ENCODE measurements at places on chromosomes 1 and 21.

DNA sequence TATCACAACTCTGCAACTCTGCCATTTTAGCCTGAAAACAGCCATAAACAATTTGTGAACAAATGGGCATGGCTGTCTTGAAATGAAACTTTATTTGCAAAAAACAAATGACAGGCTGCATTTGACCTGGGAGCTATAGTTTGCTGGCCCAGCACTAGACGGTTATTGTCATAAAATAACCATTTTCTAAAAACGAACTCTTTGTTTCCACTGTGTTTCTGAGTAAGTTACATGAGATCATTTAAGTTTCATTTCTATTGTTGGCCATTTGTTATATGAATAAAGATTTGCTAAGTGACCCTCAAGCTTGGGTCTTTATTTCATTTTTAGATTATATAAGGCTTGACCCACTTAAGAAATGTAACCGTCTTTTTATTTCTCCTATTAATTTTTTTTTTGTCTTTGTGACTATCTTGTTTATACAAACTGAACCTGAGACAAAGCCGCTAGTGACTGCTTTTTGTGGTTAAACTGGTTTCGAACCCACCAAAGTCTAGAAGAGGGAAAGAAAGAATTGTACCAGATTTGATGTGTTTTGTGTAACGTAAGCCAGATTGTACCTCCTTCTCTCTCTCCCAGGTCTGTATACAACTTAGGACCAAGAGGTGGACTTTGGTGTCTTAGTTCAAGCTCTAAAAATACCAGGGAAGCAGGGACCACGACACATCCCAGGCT, 12.9 kb upstream of the KCNJ15 start:
- no peak for DNase-seq

DNA sequence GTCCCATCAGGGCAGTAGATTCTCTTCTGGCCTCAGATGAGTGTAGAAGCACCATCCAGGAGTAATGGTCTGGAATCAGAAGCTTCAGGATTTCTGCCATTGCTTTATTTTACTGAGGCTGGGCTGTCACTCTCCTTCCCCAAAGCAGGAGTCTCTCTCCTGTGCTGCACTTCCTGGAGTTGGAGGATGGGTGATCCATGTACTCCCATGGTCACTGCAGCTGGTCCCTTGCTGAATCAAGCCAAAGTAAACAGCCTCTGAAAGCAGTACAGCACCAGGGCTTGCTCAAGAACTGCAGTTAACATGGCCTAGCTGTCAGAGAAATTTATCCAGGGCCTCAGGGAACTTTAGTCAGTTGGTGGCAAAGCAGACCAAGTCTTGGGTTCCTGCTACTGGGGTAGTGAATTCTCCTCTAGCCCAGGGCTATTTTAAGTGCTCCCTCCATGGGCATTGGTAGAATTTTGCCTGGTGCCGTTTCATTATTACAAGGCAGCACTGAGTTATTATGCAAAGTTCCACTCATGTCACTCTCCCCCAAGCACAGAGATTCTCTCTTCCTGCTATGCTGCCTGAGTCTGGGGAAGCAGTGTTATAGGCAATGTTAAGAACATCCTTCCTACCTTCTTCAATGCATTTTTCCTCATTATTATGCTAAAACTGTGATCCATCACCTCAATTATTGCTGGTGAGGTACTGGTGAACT, 29.5 kb downstream of the DRAM2 start:
- no peak for DNase-seq

- no peak for DNase-seq
Measured at GRCh38 chr21:33948951-33949444, 33.4 kb upstream of the ATP5PO start.

GRCh38 chr1:26752519-26752918, 35.2 kb upstream of the PIGV start:
- DNase-seq, result no peak

- DNase-seq, result no peak
Measured at GRCh38 chr1:230375147-230375546, 51.0 kb downstream of the PGBD5 start.

DNA sequence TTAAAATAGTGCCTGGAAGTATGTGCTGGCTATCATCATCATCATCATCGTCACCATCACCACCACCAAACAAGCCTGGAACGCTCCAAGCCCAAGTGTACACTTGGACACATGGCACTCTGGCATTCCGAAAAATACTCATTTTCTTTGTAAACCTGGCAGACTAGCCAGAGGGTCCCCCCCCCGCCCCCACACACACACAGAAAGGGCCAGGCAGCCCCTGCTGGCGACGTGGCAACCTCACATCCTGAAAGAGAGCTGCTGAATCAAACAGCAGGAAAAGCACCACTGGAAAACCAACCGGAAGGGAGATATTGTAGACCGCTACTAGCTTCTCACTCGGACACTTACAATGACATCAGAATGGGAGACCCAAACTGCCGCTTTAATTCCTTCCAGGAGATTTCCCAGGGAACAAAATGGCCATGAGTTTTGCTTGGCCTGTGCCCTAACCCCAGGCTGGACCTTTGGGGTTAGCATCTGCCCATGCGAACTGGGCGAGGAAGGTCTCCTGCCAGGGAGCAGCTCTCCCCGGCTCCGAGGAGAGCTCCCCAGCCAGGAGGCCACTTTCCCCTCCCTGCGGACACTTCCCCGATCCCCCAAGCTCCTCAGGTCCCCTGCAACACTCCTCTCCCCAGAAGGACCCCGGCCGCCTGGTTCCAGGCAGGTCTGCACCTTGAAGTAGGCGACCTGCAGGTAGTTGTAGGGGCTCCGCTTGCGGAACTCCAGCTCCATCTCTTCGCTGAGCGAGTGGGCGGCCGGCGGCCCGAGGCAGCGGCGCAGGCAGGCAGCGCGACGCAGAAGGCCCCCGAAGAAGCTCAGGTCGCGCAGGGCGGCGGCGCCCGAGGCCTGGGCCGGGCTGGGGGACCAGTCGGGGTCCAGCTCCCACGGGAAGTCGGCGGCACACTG, 742 bp downstream of the P3H1 start:
- DNase-seq, result no peak

- no peak for DNase-seq
Measured at GRCh38 chr1:75341537-75341936, 207.3 kb downstream of the LHX8 start.

- DNase-seq, result peak; percentile 46
Measured at GRCh38 chr1:241551759-241552638, 19.8 kb downstream of the KMO start.

GRCh38 chr1:202245391-202245790, 51.8 kb downstream of the LGR6 start:
- no peak for DNase-seq

GRCh38 chr1:207309745-207310273, 11.7 kb upstream of the CD55 start:
- no peak for DNase-seq

DNA sequence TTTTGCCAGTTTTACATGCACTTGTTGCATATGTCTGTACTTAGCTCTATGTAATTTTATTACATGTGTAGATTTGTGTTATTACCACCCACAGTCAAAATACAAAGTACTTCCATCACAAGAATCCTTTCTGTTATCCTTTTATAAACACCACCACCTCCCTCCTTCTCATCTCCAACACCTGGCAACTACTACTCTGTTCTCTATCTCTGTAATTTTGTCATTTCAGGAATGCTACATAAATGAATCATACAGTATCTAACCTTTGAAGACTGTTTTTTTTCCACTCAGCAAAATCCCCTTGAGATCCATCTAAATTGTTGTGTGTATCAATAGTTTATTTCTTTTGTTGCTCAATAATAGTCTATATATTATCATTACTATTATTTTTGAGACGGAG, 64.5 kb upstream of the COP1 start:
- no peak for DNase-seq

DNA sequence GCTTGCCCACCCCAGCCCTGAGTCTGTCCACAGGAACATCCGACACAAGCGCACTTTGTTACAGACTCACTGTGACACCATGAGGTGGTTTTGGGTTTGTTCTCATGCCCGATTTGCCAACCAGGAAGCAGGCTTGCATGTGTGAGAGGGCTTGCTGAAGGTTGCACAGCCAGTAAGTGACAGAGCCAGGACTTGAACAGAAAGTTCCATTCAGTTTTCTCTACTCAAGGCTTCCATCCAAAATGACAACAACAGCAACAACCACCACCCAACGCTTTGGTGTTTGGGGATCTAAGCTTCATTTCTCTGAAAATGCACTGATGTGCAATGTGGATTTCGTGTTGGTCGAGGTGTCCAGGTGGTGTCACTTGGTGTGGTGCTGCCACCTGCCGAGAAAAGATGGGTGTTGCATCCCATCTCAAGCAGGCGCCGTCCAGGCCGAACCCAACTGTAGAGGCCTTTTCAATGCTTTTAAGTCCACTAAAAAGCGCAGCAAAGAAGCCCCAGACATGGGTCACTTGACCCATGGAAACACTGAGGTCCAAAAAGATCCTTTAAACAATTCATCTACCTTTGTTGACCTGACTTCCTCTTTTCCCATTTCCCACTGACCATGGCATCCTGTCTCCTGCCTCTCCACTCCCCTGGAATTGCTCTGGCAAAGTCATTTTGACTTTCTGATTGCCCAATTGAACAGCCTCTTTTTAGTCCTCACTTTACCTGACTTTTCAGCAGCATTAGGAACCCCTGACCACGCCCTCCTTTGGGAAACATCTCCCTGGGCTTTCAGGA, 12.2 kb downstream of the CITED4 start:
- DNase-seq, result peak; percentile 67

GRCh38 chr1:186009039-186009737, 275.0 kb downstream of the HMCN1 start:
- no peak for DNase-seq

GRCh38 chr1:159828176-159828575, 1.5 kb downstream of the SLAMF8 start:
- DNase-seq, result no peak

GRCh38 chr1:11569551-11569950, 84.7 kb downstream of the FBXO2 start:
- no peak for DNase-seq

DNA sequence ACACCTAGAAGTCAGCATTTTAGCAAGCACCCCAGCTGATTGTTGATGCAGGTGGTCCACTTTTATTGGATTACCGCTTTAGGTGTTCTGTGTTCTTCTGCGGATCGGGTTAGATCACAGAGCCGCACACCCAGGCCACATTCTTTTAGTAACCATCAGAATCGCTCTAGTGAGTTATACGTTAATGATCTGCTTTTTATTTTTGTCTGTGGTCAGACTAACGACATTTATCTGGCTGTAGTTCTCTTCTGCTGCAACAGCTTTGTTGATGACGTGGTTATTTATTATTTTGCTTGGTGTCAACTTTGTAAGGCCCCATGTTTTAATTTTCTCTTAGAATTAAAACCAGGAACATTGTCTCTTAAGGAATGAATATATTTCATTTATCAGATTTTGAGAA, 18.2 kb downstream of the SCCPDH start:
- no peak for DNase-seq

DNA sequence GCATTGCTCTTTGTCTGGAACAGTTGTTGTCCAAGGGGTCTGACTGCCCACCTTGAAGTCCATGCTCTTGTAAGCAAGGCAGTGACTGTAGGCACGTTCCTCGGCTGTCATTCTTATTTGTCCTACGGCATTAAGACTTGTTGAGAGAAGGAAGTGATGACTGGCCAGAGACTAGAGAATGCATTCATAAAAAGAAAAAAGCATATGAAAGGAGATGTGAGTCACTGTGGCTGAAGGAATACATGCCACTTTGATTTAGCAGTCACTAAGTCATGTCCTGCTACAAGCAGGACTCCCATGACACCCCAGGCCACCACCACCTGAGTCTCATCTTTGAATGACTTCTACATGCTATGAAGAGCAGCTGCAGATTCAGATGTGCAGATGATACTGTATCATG, 50.5 kb downstream of the CNN3 start:
- DNase-seq, result no peak

DNA sequence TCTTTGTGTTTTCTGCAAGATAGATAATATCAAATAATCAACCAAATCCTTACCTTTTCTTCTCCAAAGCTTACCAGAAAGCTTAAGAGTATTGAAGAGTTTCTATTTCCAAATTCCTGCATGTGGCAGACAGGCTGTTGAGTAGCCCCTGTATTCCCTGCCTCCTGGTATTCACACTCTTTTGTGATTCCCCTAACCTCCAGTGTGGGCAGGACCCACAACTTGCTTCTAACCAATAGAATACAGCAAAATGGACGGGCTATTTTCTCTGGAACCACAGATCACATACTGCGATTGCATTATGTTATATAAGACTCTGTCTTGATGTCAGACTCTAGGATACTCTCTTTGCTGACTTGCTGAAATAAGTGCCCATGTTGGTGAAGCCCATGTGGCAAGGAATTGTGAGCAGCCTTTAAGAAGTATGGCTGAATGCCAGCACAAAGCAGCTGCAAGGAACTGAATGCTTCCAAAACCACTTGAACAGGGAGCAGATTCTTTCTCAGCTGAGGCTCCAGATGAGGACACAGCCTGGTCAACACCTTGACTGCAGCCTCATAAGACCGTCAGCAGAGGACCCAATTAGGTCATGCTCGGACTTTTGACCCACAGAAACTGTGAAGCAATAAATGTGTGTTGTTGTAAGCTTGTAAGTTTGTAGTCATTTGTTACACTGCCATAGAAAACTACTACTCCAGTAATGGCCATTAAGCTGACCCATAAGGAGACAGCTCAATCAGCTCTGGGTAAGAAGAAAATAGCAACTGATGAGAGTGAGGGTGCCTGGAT, 47.9 kb upstream of the PLXNA2 start:
- DNase-seq, result no peak

- no peak for DNase-seq
Measured at GRCh38 chr1:154371436-154371835, 33.7 kb upstream of the IL6R start.

DNA sequence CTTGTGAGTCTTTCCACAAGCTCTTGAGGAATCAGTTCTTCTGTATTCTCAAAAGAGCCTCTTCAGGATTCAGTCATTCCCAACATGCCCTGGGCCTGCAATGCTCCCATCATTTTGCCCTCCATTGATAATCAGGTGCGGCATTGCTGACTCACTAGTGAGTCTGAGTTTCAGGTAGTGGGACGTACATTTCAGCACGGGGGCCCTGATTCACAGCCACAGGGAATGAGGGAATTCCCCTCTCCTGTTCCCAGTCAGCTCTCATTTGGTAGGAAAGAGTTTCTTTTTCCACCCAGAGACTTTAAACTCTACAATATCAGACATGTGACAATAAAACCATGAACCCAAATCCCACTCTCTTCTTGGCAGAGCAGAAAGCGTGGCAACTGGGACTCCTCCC, 3.7 kb upstream of the IRF6 start:
- DNase-seq, result no peak

GRCh38 chr1:199959033-199959774, 68.3 kb upstream of the NR5A2 start:
- DNase-seq, result no peak

GRCh38 chr1:41812051-41812450, 106.7 kb downstream of the HIVEP3 start:
- no peak for DNase-seq

GRCh38 chr1:111497592-111497991, 5.8 kb downstream of the ADORA3 start:
- no peak for DNase-seq

GRCh38 chr1:22416555-22417454, 34.8 kb upstream of the ZBTB40 start:
- DNase-seq, result peak; percentile 50

GRCh38 chr21:14875704-14876523, 188.9 kb downstream of the NRIP1 start:
- DNase-seq, result no peak

Measured in activated B cell treated with CpG ODN at 0.5 μM for 24 hours (primary cell).